ENCODE measurements at places on chromosomes 16 and 17. TPM values are rescaled to one million over a fixed set of nuclear protein-coding genes. Genes with fewer than 3 reads are reported as not detected.

- no peak for DNase-seq
These were observed 47.8 kb downstream of the NFAT5 start for GRCh38 chr16:69613378-69614154.

DNA sequence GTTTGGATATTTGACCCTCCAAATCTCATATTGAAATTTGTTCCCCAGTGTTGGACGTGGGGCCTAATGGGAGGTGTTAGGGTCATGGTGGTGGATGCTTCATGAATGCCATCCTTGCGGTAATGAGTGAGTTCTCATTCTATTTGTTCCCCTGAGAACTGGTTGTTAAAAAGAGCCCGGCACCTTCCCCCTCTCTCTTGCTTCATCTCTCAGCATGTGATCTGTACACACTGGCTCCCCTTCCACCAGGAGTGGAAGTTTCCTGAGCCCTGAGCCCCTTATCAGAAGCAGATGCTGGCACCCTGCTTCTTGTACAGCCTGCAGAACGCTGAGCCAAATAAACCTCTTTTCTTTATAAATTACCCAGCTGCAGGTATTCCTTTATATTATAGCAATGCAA, 25.6 kb downstream of the PIK3R6 start:
- DNase-seq, result no peak

DNA sequence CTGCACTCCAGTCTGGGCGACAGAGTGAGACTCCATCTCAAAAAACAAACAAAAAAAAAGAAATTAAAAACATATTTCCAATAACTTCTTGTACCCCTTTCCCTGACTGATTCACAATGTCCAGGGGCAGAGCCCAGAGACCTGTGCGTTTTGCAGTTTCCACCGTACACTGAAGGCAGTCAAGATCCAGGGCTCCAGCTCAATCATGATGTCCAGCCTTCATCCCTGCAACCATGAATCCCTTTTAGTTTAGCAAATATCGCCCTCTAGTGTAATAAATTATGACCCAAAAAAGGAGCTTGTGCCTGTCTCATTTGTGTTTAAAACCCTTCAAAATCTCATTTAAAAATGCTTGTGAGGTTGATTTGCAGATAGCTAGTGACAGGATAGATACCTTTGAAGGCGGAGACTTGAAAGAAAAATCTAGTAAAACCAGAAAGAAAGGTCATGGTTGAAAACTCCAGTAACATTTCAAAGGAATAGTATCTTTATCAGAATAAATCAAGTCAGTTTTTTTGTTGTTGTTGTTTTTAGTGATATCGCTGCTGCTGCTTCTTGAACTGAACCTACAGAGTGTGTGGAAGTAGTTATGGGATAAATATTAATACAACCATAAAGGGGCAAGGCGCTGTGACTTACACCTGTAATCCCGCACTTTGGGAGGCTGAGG, 3.7 kb upstream of the ERN1 start:
- DNase-seq, result no peak

- no peak for DNase-seq
These were observed 3.5 kb upstream of the CLEC10A start for GRCh38 chr17:7083592-7083991.

DNA sequence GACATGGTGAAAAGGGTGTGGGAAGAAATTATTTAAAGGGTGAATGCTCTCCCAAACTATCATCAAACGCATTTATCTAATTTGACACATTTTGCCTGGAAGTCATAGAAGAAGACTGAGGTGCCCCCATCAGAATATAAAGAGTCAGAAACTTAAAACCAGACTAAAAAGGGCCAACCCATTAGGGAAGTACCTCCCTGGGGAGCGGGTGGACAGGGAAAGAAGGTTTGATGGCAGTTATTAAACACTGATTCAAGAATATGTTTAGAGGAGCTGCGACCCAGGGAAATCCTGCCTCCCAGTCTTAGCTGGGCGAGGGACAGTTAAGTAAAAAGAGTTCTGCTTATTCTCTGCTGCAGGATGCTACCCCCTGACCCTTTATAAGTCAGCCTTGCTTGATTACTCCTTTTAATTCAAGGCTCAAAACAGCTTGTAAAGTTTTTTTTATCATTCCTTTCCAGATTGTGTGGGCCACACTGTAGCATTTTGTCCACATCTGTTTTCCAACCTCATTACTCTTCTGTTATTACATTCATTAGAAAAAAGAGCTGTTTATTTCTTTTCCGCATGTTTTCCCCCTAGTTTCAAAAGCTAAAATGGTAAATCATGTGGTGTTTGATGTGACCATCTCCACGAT, 138.5 kb upstream of the TBX2 start:
- no peak for DNase-seq

RUNDC3A gene
- 8.4 TPM for total RNA-seq

SPATA32 gene
- 0.24 TPM for total RNA-seq

- DNase-seq, result no peak
These were observed 975 bp downstream of the CHD9 start for GRCh38 chr16:53055541-53056391.

DNA sequence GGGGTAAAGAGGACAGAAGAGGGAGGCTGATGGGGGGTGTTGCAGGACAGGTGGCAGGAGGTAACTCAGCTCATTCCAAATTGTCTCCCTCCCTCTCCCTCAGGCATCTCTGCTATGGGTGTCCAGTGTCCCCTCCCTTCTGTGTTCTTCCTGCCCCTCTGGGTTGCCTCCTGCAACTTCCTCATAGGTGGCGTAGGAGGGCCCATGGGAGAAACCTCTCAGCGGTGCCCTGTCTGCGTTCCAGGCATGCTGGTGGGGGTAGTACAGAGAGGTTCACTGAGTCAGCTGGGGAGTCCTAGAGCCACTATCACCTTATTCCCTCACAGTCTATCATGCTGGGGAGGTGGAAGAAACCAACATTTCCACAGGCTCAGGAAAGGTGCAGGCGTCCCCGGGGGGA, 14.7 kb upstream of the ODF4 start:
- DNase-seq, result no peak

DNA sequence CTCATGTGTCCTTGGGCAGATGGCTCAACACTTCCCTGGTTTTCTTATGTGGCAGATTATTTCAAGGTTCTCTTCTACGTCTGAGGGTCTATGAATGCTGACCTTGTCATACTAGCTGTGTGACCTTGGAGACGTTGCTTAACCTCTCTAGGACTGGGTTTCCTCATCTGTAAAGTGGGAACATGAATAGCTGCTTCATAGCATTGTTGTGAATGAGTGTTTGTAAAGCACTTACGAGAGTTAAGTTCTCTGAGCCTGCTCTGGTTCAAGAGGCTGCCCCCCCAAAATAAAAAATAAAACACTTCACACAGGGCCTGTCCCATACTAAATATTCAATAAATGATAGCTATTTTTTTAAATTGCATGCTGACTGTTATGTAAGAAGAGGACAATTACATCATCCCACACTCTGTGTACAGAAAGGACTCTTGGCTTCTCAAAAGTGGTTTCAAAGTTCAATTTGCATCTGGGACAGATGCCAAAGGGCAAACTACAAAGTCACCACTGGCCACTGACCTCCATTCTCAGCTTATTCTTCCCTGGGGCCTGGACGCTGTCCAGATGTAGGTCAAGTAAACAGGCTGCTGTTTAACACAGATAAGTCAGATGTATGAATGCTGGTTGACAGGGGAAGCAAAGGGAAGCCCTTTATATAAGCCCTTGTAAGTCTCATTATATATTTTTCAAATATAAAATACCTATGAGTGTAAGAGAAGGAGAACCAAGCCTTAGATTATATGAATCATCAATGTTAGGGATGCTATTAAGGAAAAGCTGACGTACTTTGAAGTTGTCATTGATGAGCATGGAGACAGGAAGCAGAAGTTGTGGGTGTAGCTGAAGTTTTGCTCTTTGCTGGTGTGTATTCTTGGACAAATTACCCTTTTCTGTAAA, 15.4 kb upstream of the NDEL1 start:
- no peak for DNase-seq

TBC1D3E gene
- total RNA-seq, result not detected

- no peak for DNase-seq
These were observed 114.1 kb downstream of the SPAG9 start for GRCh38 chr17:51006601-51007000.

GPR139 gene
- total RNA-seq, result not detected

- no peak for DNase-seq
These were observed 10.4 kb upstream of the KDM6B start for GRCh38 chr17:7823581-7824001.

ICAM2 gene
- 0.72 TPM for total RNA-seq

Data from progenitor cell of endocrine pancreas (in vitro differentiated cells).